ENCODE measurements at places on chromosomes 4 and X. TPM values are rescaled to one million over a fixed set of nuclear protein-coding genes. Genes with fewer than 3 reads are reported as not detected.

The CABS1 gene
- polyA plus RNA-seq: not detected

The KCND1 gene
- polyA plus RNA-seq: 0.19 TPM

The IRAK1 gene
- 23.8 TPM for polyA plus RNA-seq

The USP51 gene
- polyA plus RNA-seq: 0.76 TPM

The RBMX gene
- 60.3 TPM for polyA plus RNA-seq

The VCX2 gene
- polyA plus RNA-seq: not detected

The KLHL4 gene
- polyA plus RNA-seq: 1.5 TPM

The YIPF7 gene
- polyA plus RNA-seq: 0.69 TPM

Measured in heart left ventricle (tissue), 16 donors.